ENCODE measurements at places on chromosomes 6 and 20.

- no peak for DNase-seq
These were observed 120.0 kb upstream of the RREB1 start for GRCh38 chr6:6987749-6988148.

DNA sequence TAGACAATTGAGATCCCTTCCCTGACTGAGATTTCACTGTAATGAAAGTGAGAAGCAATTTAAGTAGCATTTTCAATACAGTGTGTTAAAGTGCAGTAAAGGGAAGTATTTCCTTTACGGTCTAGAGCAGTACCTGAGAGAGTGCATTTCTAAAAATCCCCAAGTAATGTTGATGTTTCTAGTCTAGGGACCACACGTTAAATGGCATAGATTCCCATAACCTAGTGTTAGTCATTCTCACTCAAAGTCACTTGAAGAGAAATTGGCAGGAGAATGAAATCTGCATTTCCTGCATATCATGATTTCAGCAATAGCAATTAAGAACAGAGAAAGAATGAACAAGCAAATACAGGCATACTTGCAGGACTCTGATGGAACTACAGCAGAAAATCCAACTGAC lies 67.9 kb downstream of the CGA start:
- DNase-seq, result no peak

- no peak for DNase-seq
These were observed 50.6 kb downstream of the SLC22A3 start for GRCh38 chr6:160398674-160399271.

DNA sequence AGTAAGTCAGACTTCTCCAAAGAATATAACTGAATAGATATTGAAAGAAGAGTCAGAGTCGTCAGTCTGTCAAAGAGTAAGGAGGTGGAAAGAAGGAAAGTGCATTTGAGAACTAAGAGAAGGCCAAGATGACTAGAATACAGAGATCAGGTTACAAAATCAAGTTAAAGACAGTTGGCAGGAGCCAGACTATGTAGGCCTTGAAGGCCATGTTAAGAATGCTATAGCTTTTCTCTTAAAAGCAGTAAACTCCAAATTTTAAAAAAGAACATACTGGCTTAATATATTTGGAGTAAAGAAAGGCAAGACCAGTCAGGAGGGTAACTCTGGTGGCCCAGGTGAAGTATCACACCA lies 68.8 kb downstream of the IBTK start:
- peak; percentile 17 for DNase-seq

DNA sequence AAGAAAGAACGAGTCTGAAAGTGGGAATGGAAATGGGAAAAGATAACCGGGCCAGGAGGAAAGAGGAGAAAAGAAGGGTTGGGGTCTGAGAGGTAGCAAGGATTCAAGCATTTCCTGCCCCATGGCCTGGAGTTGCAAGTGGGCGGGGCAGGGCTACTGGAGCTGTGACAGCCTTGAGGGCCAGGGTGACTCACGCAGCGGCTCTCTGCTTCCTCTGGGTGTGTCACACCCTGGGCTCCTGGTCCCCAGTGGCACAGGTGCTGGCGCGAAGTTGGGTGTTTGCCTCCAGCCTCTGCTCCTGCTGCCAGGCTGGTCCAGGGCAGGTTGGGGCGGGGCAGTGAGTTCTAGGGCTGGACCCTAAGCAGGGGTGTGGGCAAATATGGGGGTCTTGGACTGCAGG lies 3.3 kb upstream of the ULBP3 start:
- no peak for DNase-seq

- DNase-seq, result no peak
These were observed 584 bp downstream of the VPS52 start for GRCh38 chr6:33271117-33271467.

DNA sequence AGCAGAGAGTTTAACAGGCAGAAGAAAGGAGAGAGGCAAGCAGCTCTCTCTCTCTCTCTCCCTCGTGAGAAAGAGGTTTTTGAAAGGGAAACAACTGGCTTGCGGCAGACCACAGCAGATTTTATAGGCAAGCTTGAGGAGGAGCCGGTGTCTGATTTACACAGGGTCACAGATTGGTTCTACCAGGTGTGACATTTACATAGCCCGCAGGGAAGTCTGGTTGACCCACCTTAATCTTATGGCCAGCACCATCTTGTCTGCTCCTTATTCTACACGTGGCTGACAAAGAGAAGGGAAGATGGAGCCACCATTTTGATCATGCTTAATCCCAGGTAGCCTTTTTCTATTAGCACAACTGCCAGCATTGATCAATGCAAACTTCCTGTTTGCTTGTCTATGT lies 65.4 kb downstream of the OR2J2 start:
- DNase-seq, result no peak

- no peak for DNase-seq
These were observed 30.0 kb upstream of the PTGIS start for GRCh38 chr20:49597825-49598395.

DNA sequence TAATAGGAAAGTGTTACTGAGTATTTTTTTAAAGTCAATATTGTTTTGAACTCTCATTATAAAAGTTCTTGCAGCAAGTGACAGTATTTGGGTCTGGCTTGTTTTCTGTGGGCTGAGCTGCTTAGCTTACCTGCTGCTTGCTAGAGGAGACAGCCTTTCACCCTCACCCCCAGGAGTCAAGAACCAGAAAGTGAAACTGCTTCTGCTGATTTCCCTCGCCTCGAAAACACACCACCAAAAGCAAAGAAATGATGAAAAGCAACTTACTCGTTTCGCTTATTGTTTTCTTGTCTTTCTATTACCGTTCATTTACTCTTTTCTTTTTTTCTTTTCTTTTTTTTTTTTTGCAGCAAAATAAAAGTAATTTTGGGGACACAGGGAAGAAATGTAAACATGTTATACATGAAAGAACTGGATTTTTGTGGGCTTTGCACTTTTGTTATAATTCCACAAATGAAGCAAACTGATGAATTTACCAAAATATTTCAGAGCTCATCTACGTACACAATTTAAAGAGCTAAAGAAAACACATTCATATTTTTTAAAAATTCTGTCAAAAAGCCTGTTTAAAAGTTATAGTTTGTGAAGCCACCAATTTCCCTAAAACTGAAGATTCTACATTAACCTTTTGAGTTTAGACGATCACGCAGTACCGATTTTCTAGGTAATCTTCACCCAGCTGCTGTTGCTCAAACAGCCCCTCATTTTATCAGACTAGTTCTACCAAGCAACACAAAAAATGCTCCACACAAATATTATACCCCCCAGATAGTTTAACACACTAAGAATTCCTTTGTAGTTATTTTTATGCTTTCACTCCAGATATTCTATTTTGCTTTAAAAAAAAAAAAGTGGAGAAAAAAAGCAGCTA lies 1.7 kb downstream of the SCML4 start:
- DNase-seq, result no peak

GRCh38 chr6:100166956-100167355 lies 172.9 kb upstream of the MCHR2 start:
- DNase-seq, result no peak

- DNase-seq, result no peak
These were observed 10.6 kb upstream of the TGM3 start for GRCh38 chr20:2285193-2285592.

DNA sequence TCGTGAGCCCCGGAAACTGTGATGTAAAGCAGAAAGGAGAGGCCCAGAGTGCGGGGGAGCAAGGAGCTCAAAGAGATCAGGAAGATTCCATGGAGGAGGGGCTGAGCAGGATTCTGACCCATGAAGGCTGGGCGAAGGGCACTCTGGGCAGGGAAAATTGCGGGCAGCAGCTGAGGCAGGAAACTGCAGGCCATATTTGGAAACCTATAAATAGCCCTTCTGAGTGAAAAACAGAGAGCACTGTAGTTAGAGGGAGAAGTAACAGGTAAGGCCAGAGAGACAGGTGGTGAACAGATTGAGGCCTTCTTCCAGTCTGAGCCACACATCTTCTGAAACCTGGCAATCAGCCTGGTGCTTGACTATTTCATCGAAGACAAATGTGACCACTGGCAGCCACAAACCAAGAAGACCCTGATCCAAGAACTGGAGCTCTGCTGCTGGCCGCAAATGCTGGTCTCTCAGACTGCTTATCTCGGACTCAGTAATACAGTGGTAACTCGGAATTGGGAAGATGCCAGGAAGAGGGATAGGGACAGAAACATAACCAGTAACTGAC lies 14.1 kb upstream of the BEND3 start:
- DNase-seq, result no peak

- no peak for DNase-seq
These were observed 8.5 kb upstream of the TUBB2A start for GRCh38 chr6:3165631-3166534.

- no peak for DNase-seq
These were observed 18.0 kb downstream of the DYNLT1 start for GRCh38 chr6:158626360-158627167.

- no peak for DNase-seq
These were observed 136.7 kb upstream of the RALGAPA2 start for GRCh38 chr20:20849161-20849560.

All from skeletal muscle cell (primary cell).